ENCODE measurements at places on chromosomes 16 and 17.

- DNase-seq, result no peak
Measured at GRCh38 chr17:47099451-47099986, 89.6 kb downstream of the CDC27 start.

DNA sequence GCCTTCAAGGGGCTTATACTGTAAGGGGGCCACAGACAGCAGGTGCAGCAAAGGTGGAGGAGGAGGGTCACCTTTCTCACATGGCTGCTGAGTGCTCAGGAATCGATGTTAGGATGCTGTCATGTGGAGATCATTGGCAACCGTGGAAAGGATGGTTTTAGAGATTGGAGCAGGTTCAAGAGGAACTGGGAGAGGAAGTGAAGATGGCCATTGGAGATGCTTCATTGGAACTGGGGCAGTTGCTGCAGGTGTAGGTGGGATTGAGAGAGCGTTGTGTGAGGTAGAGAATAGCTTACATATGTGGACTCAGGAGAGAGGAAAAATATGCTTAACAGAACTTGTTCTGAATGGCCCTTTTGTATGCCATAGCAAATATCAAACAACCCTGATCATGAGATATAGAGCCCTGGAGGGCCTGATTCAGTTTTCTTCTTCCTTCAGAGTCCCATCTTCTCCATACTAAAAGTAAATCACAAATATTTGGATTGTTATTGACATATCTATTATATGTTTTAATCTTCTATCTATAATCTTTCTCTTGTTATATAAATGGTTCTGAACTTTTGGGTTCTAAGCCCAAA is 40.8 kb downstream of the LDHD start:
- DNase-seq, result peak; percentile 33

- no peak for DNase-seq
Measured at GRCh38 chr16:81571592-81572385, 127.2 kb downstream of the CMIP start.

- DNase-seq, result no peak
Measured at GRCh38 chr16:1053121-1053521, 19.4 kb upstream of the SSTR5 start.

GRCh38 chr16:15598648-15599190 is 44.2 kb downstream of the MARF1 start:
- no peak for DNase-seq

Measured in cerebellum (tissue), 4 donors.